ENCODE measurements at places on chromosomes 6 and 20.

DNA sequence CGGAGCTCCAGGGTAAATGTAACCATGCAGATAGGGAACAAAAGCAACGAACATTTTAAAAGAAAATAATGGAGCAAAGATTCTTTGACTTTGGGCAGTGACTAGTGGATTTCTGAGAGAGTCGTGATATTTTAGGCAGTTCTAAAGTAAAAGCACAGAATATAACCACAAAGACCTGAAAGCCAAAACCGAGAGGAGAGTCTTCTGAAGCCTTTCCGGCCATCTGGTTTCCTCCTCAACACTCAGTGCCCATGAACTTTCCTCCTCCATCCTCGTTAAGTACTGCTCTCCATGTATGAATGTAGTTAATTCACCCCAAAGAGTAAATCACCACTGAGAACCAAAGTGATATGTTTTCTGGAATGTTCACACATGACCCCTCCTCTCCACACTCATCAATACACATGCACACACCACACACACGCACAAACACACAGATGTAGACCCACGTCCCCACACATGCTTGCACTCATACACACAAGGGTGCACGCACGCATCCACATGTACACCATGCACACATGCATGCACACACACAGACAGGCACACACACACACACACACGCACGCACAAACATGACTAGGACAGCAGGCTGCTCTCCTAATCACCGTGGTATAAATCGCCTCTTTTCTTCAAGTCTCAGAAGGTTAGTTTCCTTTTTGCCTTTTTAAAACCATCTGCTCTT, 109.5 kb downstream of the MYLK4 start:
- DNase-seq: no peak

DNA sequence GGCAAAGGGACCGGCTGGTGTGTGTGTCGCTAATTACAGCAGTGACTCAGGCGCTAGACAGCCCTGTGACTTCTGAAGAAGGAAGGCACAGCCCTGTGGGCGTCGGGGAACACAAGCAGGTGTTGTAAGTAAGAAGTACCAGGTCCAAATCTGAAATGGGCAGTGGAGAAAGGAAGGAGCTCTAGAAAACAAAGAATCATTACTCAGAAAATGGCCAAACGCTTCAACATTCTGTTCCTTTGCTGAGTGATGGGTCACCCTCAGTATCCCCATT, 106.8 kb downstream of the PXDC1 start:
- DNase-seq: no peak

DNA sequence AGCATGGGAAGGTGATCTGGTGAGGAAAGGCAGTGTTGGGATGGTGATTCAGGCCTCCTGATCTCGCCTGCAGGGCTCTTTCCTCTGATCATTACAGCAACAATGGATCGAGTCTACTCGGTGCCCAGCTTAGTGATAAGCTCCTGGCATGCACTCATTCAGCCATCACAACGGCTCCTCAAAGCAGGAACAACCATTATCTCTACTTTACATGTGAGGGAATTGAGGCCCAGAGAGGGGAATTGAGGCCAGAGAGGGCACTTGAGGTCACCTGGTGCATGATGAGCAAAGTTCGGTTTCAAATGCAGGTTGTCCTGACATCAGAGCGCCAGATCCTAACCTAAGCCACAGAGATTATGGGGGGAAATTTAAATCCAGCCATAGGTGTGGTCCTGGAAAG, 42.0 kb upstream of the BPIFA2 start:
- no peak for DNase-seq

DNA sequence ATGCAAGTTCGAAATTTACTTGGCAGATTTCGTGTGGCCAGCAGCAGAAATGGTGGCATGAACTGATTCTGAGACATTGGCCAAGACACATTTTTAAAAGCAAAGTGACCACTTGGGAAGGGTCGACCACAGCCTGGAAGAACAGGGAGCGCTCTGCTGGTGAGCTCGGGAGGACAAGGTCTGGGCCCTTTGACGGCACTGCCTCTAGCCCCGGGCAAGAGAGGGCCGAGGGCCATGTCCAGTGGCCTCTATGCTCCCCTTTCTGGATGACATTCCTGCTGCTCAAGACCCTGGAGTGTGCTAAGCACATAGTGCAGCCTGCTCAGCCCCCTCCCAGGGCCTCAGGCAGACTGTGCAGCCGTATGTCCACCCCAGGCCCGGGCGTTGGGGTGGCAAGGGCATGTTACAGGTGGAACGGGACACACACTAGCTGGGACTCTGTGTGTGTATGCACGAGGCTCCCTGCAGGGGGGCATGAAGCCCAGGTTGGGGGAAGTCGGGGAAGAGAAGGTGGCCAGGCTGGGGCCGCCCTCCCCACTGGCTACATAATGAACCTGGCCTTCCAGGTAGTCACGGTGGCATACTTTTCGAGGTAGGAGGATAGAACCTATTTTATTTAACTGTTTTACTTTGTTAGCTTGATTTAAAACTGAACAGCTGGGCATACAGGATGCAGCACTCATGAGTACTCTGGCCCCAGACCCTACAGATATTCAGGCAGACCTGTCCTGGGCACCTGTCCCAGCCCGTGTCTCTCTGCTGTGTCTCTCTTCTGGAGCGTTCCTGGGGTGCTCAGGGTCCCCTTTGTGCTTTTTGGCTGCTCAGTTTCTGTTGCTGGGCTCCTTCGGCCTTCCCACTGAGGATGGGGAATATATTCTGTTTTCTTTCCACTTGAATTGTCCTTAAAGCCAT, 6.4 kb downstream of the SYNJ2 start:
- DNase-seq: no peak

DNA sequence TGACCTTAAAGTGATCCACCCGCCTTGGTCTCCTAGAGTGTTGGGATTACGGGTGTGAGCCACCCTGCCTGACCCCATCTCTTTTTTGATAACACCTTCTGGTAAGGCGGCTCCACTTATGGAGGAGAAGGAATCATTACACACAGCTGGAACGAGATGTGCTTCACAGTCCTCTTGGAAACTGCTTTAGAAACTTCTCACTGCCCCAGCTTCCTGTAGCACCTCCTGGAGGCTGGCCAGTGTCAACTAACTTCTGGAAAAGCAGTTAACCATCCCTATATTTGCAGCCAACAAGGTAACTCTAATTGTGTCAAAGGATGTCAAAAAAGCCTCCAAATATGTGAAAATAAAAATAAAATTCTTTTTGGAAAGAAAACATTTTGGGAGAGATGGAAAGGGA, 48.8 kb upstream of the BCLAF1 start:
- DNase-seq: no peak

DNA sequence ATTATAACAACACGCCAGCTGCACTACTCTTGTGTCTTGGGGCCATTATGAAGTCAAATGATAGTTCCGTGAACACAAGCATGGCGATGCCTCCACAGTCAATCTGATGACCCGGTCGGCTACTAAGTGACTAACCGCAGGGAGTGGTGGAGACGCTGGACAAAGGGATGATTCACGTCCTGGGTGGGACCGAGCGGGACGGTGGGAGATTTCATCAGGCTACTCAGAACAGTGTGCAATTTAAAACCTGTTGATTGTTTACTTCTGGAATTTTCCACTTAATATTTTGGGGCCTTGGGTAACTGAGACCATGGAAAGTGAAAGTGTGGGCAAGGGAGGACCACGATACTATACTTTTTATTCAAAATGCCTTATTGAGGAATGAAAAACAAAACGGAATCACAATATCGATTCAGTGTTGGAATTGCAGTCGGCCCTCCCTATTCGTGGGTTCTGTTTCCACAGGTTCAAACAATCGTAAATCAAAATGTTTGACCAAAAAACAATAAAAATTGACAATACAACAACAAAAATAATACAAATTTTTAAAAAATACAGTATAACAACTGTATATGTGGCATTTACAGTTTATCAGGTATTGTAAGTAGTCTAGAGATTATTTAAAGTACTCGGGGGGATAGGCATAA, 66.5 kb downstream of the MYLK4 start:
- DNase-seq: no peak

DNA sequence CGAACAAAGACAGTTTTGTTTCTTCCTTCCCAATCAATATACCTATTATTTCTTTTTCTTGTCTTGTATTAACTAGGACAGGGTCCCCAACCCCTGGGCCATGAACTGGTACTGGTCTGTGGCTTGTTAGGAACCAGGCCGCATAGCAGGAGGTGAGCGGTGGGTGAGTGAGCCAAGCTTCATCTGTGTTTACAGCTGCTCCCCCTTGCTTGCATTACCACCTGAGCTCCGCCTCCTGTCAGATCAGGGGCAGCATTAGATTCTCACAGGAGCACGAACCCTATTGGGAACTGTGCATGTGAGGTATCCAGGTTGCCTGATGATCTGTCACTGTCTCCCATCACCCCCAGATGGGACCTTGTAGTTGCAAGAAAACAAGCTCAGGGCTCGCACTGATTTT, 151.9 kb downstream of the CDKAL1 start:
- DNase-seq: no peak

GRCh38 chr6:104943781-104944180, 13.1 kb upstream of the LIN28B start:
- no peak for DNase-seq

DNA sequence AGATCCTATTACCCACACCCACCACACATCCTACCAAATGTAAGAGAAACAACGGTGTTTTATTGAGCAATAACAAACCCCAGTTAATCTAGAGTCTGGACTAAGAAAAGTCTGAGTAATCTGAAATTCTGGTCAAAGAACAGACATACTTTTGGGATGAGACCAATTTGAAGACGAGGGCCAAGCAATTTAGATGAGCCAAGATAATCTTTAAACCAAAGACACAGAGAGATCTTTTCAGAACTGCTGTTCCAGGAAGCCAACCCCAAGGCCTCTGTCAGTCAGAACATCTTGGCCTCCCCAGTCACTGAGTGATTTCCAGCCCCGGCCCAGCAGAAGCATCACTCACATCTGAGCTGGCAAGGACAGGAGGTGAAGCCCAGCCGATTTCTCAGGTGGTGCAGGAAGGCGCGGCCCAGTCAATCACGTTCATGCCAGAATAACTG, 118.5 kb upstream of the SYNDIG1 start:
- DNase-seq: no peak

- DNase-seq: peak; percentile 36
Measured at GRCh38 chr6:36755435-36756348, 58.1 kb downstream of the RAB44 start.

DNA sequence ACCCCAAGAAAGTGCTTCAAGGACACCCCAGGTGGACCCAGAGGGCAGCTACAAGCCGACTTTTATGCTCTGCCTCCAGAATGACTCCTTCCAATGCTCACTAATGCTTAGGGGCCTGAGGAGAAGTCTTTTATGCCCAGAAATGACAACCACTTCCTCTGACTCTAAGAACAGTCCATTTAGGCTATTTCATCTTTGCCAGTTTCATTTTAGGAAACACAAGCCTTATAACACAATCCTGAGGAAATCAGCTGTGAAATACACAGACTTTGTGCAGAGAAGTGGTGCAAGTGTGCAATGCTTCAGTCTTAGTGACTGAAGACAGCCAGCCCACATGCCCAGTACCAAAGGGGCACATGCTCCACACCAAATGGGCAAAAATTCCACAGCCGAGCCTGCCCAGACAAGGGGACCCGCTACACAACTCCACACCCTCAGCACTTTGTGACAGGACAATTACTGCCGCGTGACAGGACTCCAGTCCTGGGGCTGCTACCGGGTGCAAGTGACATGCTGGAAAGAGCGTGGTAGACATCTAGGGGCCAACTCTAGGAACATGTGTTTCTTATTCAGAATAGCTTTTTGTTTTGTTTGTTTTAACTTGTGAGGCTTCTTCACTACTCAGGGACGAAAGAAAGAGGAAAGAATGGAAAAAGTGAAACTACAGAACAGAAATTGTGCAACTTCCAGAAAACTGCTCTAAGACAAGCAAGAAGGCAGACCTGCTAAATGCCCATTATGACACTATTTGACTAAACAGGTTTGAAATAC, 28.2 kb upstream of the PLAGL1 start:
- DNase-seq: no peak

- DNase-seq: no peak
Measured at GRCh38 chr6:145904391-145904790, 59.8 kb downstream of the SHPRH start.

DNA sequence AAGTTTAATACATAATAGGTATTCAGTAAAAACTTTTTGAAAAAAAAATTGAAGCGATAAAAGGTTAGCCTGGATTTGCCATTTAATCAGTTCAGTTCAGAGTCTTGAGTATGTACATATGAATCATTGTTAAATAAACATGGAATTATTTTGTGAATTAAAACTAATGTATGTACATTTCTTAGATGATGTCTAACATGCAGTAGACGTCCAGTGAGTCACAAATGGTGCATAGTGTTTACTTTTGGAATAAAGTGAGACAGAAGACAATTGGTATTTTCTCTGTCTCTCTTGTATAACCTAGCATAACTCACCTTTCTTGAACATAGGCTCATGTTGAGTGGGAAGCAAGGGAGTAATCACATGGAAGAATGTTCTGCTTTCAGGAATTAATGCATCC, 83.5 kb downstream of the EYS start:
- DNase-seq: no peak

Measured in stimulated activated CD8-positive, alpha-beta memory T cell treated with anti-CD3 and anti-CD28 coated beads, Interleukin-2, amount 100 ng/mL, for 1 hour (primary cell).